ENCODE measurements at places on chromosomes 16 and 17.
A peak's percentile ranks its signal among the peaks of the same experiment; 100 is the strongest.

- no peak for DNase-seq
These were observed 28.3 kb downstream of the STH start for GRCh38 chr17:46027048-46027975.

- no peak for DNase-seq
These were observed 12.9 kb downstream of the GAN start for GRCh38 chr16:81327447-81328196.

GRCh38 chr17:4938688-4939545 is 929 bp downstream of the SLC25A11 start:
- no peak for DNase-seq

DNA sequence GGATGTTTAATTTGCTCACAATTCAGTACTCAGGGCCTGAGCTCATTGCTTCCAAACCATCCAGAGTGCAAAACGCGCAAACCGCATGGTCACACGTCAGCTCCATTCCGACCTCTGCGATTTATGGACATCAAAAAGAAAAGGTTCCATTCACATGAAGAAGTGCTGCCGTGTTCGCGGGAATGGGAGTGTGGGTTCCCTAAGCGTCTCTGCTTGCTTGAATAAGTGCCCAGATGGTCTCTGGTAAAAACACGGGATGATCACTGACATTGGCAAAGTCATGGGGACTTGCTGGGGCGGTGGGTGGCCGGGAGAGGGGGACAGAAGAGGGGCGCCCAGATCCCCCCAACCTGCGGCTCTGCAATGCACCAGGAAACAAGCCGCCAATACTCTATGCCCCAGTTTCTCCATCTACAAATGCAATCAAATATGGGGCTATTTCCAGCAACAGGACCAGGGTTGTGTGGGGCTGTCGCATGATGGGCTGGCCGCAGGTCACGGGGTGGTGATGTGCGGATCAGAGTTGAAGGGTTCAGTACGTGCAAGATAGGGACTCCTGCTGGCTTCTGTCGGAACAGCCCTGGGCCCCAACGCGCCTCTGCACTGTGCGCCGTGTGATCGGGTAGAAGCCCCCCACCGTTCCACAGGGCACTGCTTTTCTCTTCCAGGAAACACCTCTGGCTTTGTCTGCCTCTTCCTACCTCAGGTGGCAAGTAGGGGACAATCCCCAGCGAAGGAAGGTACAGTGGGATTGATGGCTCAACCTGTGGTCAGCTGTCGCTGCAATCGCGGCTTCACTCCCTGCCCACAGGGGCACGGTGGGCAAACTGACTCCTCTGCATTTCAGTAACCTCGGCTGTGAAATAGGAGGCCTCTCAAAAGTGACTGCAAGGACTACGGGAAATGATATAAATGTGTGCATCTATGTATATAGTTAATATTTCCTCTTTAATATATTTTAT is 11.2 kb downstream of the FOXF1 start:
- no peak for DNase-seq

- DNase-seq, result no peak
These were observed 10.9 kb upstream of the CCL8 start for GRCh38 chr17:34308371-34308770.

GRCh38 chr16:57531253-57531575 is 5.2 kb downstream of the CCDC102A start:
- no peak for DNase-seq

- DNase-seq, result no peak
These were observed 2.5 kb upstream of the ZNF423 start for GRCh38 chr16:49858200-49859124.

GRCh38 chr16:56848955-56849689 is 15.9 kb upstream of the SLC12A3 start:
- no peak for DNase-seq

- peak; percentile 38 for DNase-seq
These were observed 4.0 kb upstream of the WNT3 start for GRCh38 chr17:46822388-46822921.

- no peak for DNase-seq
These were observed 82.9 kb upstream of the CBX4 start for GRCh38 chr17:79922116-79922601.

DNA sequence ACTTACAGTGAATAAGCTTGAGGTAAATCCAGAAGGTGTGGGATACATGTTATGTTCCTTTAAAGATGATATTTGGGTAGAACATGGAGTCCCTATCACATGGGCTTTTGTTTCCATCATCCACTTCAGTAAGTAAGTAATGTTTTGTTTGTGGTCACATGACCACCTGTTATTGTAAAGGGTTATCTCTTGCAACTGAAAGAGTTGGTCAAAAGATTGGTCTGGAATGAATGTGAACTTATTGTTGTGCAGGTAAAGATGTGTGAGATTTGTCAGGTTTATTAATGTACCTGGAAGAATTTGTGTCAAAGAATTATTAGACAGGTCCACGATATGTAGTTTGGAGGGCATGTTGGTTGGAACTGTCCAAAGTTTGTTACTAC is 1.6 kb downstream of the OMG start:
- DNase-seq, result no peak

All from activated CD4-positive, alpha-beta T cell treated with anti-CD3 and anti-CD28 coated beads, Interleukin-2, amount 50 U/mL, for 16 hours (primary cell).